Fibroblast of skin of scalp (primary cell): ENCODE measurements at places on chromosomes 6 and 20.

- no peak for DNase-seq
Observed at GRCh38 chr20:23254505-23254904, 96.1 kb upstream of the NXT1 start.

DNA sequence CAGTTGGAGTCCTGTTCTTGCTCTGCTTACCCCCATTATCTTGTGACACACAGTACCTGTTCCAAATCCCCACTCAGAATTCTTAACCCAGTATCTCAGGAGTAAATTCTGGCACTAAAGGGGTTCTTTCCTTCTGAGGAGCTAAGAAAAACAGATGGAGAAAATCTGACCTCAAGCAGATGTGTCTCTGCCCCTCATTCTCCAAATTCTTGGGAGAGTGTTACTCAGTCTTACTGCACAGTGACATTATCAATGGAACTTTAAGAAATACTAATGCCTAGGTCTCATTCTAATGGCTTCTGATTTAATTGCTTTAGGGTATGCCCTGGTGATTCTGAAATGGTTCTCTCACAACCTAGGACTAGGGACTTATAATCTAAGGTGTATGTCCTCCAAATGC is 40.6 kb upstream of the PTPRK start:
- DNase-seq: no peak

- DNase-seq: no peak
Observed at GRCh38 chr6:111499269-111499793, 16.3 kb upstream of the REV3L start.

- DNase-seq: no peak
Observed at GRCh38 chr6:87724983-87725811, 23.2 kb upstream of the AKIRIN2 start.

- no peak for DNase-seq
Observed at GRCh38 chr6:5524110-5524509, 262.8 kb downstream of the FARS2 start.

DNA sequence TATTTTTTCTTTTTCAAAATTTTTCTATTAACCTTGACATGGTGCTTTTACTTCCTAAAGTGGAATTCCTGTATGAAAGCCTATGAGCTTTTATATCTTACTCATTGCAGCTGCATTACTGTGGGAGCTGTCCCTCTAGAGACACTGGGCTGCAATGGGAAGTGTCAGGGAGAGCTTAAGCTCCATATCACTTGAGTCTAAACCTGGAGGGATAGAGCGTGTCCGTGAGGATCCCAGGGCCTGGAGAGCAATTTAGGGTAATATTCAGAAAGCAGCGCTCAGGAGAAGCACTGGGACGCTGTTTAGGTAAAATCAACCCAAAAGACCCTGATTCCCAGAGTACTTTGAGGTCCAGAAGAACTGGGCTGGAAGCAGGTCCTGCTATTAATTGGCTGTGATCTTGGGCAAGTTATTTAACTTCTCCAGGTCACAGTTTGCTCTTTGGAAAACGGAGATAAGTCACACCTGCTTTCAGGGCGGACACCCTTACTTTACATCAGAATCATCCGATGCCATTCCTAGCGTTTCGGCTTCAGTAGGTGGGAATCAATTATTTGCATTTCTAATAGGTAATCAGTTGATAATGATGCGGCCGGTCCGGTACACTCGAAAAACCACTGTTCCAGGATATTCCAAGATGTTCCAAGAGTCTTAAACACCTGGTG is 628 bp upstream of the ERGIC3 start:
- DNase-seq: no peak

DNA sequence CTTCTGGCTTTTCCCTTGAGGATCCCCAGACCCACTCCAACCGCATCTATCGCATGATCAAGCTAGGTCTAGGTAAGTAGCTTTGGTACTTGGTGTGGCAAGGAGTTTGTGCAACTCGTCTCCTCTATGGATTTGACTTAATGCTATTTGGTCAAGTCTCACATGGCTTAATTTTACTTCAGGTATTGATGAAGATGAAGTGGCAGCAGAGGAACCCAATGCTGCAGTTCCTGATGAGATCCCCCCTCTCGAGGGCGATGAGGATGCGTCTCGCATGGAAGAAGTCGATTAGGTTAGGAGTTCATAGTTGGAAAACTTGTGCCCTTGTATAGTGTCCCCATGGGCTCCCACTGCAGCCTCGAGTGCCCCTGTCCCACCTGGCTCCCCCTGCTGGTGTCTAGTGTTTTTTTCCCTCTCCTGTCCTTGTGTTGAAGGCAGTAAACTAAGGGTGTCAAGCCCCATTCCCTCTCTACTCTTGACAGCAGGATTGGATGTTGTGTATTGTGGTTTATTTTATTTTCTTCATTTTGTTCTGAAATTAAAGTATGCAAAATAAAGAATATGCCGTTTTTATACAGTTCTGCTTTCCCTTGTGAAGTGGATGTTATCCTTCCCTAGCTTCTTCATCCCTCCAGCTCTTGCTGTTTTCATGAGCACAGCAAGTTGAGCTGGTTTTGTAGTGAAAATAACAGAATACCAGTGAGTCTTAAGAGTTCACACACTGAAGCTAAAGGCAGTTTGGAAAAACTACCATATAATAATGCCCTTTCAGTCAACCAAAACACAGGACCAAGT is 3.8 kb downstream of the SLC35B2 start:
- DNase-seq: peak; percentile 43

- DNase-seq: peak; percentile 64
Observed at GRCh38 chr6:1885576-1886011, 275.9 kb downstream of the FOXC1 start.

GRCh38 chr20:11777387-11778205 is 140.1 kb upstream of the BTBD3 start:
- DNase-seq: peak; percentile 77

DNA sequence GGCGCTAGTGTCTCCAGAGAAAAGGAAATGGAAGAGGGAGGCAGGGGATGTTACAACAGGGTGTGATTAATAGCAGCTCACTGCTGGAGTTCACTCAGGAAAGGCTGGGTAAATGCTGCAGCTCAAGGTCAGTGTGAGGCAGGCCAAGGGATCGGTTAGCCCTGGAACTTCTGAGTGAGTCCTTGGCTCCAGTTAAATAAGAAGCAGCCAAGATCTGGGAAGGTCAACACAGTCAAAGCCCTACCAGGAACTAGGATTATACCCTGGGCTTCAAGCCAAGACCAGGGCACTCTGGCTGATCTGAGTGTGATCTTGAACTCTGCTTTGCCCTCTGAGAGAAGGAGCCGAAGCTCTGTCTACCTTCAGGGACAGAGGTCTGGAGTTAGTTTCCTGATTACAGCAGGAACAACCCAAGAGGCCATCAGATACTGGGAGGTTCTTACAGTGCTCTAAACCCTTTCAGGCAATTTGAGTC is 44.3 kb downstream of the TPD52L1 start:
- DNase-seq: peak; percentile 62

- DNase-seq: no peak
Observed at GRCh38 chr6:69914015-69914485, 47.7 kb downstream of the COL19A1 start.

GRCh38 chr6:27126815-27127537 is 120.5 kb upstream of the PRSS16 start:
- peak; percentile 92 for DNase-seq

GRCh38 chr6:6179858-6180623 is 140.4 kb downstream of the F13A1 start:
- DNase-seq: no peak

- DNase-seq: no peak
Observed at GRCh38 chr6:169793408-169793807, 42.0 kb downstream of the ERMARD start.

GRCh38 chr6:118722829-118723813 is 71.7 kb upstream of the CEP85L start:
- DNase-seq: peak; percentile 55

DNA sequence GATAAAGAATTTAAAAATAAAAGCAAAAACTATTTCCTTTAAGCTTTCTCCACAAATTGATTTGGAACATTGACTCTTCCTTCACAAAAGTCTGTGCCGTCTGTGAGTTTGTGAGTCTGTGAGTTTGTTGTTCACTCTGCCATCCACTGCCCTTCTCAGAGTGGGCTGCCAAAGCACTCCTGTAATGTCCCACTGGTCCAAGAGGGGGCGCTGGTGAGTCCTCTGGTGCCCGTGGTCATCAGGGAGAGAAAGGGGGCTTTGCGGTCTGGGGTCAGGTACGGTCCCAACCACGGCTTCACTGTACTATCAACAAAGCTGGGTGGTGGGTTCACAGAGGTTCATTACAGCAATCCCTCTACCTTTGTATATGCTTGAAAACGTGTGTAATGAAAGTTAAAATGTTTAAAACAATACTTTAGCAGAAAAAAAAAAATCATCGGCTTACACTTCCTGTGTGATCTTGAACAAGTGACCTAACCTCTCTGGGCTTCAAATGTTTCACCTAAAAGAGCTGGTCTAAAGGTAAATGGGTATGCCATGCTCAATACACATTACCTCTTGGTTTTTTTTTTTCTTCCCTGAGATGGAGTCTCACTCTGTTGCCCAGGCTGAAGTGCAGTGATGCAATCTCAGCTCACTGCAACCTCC is 5.6 kb upstream of the ANKRD60 start:
- no peak for DNase-seq

DNA sequence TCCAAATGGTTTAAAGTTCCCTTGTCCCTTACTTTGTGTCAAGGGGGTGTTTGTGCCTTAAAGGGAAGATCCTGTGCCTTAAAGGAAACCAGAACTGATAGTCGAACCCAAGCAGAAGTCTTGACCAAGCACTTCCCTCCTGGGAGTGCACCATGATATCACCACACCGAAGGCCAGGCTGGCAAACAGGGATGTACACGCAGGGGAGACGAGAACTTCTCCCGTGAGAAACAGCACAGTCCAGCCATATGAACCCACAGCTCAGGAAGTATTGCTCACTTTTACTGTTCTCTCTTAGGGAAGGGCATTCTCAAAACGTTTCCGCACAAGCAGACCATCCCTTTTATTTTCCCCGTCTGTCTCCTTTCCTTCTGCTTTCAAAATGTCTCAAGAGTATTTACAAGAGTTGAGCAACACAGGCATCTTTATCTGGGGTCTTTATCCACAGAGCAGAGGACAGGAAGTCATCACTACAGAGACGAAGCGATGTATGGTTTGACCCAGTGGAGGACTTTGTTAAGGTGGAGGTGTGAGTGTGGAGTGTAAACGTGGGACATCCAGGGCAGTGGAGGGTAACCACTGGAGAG is 12.8 kb upstream of the SERPINB1 start:
- DNase-seq: no peak

DNA sequence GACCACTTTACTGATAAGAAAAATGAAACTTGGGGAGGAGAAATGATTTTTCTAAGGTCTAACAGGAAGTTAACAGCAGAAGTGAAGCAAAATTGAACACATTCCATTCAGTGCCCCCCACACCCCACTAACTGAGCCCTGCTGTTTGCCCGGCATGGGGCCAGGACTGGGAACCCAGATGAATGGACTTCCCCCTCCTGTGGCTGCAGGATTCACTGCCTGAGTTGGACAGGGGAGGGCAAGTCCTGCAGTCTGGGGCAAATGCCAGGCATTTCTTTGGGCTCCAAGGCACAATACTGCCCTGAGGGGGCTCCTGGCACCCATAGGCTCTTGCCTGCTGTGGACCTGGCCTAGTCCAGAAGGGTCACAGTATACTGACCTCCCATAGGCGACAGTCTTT is 28.3 kb downstream of the FYN start:
- peak; percentile 46 for DNase-seq

DNA sequence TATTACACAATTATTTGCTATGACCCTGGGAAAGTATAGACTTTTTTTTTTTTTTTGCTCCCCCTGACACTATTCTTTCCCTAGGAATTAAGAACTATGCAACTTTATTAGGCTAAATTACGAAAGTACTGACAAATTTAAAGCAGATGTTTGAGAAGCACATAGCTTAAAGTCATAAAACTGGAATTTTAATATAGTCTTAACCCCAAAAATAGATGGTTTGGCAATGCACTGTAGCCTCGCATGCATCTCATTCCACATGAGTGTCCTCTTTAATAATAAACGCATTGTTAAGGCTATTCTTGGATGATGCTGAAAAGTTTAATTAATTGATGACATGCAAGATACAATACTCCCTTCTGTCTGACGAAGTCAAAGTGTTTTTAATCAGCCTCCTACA is 49.3 kb downstream of the TBC1D7 start:
- peak; percentile 90 for DNase-seq

DNA sequence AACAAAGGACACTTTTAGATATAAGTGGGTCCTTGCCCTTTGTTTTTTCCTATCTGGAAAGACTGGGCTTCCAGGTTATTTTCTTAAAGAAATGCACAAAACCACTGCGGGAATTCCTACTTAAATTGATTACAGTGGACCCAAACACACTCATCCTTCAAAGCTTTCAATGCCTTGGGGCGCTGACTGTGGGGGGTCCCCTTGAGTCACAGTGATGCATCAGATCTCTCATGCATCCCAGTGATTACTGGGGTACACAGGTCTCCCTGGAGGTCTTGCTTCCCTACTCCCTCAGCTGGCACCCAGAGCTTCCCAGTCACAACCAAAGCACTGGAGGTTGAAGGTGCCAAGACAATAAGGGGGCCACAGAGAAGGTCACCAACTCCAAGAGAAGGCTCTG is 20.7 kb downstream of the ABHD12 start:
- DNase-seq: peak; percentile 12

DNA sequence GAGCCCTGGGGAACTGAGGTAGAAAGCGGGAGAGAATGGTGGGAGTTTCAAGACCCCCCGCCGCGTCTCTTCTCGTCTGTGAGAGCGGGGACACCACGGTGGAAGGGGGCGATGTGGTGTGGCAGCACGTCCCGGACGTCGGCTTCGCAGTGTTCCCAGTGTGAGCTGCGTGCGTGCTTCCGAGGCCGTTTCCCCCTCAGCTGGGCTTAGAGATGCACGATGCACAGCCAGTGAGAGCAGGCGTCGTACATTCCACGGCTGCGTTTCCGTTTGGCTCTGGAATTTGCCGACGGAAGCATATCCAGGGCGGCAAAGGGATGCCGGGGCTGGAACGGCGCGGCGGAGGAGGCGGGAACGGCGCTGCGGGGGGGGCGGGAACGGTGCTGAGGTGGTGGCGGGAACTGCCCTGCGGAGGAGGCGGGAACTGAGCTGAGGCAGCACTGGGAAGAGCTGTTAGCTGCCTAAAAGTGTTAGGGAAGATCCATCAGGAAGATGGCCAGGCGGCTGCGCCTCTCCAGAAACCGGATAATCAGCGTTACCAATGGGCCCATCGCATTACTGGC is 37.7 kb downstream of the KIF25 start:
- DNase-seq: peak; percentile 87

- peak; percentile 15 for DNase-seq
Observed at GRCh38 chr6:20661721-20662120, 127.5 kb downstream of the CDKAL1 start.

DNA sequence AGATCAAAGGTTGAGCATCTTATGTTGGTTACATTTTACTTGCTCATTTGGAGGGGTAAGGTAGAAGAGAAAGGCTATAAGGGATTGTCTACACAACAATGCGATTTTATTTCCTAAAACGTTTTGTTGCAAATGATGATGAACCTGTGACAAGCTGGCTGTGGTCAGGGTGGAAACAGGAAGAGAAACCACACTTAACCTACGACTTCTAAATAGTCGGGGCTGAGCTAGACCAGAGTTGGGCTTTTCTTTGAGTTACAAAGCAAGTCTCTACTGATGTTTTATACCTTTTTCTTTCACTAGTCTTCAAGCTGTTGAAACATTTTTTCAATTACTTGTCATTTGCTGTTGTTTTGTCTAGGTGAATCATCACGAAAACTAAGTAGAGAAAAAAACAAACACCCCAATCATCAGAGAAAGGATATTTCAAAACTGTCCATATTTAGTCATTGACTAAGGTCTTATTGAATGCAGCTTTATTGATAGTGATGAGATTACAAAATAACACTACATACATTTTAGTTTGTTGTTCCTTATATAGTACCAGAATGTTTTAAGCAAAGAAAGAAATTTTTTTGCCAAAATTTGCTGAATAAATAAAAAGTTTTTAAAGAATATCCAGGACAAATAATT is 18.0 kb downstream of the KLHL31 start:
- DNase-seq: no peak

- peak; percentile 32 for DNase-seq
Observed at GRCh38 chr6:156779206-156780094, 2.3 kb downstream of the ARID1B start.
